ENCODE measurements at places on chromosomes 7 and 10.

GRCh38 chr7:1314908-1315450, 82.3 kb downstream of the UNCX start:
- DNase-seq = no peak

DNA sequence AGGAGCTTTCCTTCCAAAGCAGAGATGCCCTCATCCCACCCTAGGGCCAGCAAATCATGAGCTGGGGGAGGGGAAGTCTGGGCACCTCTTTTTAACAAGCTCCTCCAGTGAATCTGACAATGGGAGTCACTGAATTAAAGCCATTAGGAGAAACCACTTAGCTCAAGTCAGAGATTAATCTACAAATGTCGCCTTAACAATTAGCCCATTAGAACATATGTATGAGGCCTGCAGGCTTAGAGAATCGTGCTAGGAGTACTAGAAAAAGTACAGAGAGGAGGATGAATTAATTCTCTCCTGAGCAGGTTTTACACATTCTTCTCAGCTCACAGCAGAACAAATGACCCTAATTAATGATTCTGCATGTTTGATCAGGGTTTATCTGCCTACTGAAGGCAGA, 381.3 kb downstream of the KCNMA1 start:
- DNase-seq = no peak

- DNase-seq = no peak
Measured at GRCh38 chr10:118751265-118751664, 3.5 kb downstream of the CACUL1 start.

GRCh38 chr7:141573511-141573910, 22.3 kb downstream of the AGK start:
- no peak for DNase-seq

DNA sequence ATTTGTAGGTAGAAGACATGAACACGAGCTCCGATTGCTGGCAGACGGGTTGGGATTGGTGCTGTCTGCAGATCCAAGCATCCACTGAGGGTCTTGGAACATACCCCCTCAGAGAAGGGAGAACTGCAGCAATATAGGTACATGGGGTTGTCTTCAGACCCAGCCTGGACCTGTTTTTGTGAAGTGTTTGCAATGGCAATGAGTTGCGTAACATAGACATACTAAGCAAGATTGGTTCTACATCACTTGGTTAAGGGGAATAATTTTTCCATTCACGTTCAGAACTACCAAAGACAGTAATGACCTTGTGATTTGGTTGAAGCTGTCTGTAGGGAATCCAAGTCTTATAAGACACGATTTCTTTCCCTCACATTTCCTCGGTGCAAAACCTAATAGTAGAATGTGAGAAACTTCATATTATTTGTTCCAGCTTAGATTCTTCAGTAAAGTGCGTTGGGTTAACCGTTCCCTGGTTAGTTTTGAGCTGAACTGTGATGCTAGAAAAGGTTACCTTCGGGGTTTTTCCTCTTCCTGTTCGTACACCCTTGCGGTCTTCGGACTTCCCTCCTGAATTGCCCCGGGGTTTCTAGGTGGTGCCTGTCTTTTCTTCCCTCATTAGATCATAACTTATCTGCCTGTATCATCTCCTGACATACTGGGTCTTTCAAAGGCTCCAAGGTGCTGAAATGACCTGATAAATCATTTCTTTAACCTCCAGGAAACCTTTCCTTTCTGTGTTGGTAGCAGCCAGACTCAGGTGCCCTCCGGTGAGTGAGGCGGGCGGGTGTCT, 14.4 kb downstream of the PROSER2 start:
- no peak for DNase-seq

DNA sequence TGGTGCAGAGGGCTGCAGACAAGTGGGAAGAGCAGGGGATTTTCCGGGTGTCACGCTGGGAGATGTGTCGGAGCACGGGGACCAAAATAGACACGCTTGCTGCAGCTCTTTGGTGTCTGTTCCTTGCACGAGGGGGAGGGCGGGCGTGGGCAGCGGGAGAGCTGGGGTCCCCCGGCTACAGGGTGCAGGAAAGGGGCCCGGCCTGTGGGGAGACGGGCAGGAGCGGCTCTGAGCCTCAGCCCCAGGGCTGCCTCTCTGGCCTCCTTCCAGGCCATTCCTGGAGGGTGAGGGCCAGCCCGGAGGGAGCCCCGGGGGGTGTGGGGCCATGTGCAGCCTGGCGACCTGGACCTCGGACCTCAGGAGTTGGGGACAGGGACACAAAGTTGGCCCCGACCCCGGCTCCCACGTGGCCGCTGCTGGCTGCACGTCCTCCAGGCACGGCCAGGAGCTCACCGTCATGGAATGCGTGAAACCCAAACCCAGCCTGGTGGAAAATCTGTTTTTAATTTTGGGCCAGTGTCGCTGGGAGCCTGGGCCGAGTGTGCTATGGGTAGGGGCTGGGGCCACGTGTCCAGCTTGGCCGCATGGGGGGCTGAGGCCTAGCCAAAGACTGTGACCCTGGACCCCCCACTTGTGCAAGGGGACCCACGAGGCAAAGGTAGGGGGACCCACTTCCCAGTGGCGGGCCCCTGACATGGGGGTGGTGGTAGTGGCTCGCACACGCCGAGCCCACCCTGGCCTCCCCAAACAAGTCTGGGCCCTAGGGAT, 6.6 kb downstream of the TTYH3 start:
- no peak for DNase-seq

GRCh38 chr7:139111147-139111546, 1.6 kb upstream of the ZC3HAV1 start:
- DNase-seq = no peak

DNA sequence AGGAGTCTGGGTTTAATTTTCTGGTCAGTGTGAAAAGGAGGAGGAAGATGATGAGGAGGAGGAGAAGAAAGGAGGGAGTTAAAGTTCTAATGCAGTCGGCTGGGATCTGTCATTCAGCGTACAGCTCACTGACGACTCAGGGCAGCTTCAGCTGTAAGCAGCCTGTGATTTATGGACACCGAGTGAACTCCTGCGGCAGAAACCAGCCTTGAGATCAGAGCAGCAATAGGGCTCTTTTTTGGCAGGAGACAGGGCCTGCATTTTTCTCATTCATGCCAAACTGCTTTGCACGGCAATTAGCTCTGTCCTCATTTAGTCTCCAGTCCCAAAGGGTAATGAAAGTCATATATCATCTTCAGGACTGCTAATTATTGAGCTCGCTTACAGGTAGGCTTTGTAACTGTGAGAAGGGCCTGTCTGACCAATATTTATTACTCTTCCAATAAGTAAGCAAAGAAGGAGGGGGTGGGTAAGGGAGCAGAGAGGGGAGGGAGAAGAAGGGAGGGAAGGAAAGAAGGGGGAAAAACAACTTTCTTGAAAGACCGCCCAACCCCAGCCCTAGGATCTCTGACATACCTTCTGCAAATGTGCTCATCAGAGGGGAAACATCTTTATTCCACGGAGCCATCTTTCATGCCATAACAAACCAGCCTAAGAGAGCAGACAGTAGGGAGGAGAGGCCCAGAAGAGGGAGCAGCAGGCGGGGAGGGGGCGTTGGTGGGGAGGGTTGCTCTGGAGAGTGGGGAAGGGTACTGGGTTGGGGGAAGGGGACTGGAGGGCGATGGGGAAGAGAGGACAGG, 48.1 kb upstream of the COMTD1 start:
- DNase-seq = no peak

GRCh38 chr10:33661580-33662336, 327.3 kb upstream of the NRP1 start:
- no peak for DNase-seq

GRCh38 chr7:156545979-156546378, 94.6 kb upstream of the RNF32 start:
- no peak for DNase-seq

DNA sequence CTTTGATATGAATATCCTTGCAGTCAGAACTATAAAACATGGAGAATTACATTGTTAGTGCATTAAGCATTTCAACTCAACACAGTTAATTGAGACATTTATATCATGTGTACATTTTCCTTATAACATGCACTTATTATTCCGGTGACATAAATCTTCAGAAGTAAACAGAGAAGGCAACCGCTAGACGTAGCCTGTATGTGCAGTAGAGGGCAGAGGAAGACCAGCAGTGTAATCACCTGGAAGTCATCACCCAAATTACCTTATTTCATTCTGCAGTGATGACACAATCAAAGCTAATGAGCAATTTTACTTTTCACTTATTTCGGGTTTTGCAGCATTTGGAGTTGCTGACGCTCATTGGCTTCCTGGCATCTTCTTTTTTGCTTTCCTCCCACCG, 394.6 kb downstream of the SDK1 start:
- no peak for DNase-seq

DNA sequence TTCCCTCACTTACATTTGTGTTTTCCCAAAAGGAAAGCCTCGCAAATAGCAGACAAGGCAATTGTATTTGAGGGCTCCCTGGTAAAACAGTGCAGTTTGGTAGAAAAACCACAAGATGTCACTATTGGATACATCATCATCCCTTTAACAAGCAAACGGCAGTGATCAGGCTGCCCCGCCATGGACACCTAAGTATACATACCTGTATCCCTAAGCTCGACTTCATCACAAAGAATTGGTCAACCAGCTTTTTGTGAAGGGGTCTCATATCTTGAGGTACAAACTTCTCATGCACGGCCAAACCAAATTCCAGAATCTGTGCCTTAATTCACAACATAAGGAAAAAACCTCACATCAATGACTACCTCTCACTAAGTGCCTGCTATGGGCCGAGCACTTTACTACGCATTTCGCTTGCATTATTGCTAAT, 179.5 kb upstream of the IMMP2L start:
- peak; percentile 65 for DNase-seq

GRCh38 chr10:69439813-69440506, 11.3 kb upstream of the TSPAN15 start:
- no peak for DNase-seq

DNA sequence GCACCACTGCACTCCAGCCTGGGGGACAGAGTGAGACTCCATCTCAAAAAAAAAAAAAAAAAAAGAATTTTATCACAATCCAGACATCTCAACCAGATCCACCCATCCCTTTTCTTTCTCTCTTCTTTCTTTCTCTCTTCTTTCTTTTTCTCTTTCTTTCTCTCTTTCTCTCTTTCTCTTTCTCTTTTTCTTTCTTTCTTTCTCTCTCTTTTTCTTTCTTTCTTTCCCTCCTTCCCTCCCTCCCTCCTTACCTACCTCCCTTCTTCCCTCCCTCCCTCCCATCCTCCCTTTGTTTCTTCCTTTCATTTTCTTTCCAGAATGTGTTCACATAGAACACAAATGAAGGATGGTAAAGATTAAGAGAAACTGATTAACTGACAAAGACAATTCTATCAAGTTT, 18.1 kb upstream of the HOXA13 start:
- no peak for DNase-seq

DNA sequence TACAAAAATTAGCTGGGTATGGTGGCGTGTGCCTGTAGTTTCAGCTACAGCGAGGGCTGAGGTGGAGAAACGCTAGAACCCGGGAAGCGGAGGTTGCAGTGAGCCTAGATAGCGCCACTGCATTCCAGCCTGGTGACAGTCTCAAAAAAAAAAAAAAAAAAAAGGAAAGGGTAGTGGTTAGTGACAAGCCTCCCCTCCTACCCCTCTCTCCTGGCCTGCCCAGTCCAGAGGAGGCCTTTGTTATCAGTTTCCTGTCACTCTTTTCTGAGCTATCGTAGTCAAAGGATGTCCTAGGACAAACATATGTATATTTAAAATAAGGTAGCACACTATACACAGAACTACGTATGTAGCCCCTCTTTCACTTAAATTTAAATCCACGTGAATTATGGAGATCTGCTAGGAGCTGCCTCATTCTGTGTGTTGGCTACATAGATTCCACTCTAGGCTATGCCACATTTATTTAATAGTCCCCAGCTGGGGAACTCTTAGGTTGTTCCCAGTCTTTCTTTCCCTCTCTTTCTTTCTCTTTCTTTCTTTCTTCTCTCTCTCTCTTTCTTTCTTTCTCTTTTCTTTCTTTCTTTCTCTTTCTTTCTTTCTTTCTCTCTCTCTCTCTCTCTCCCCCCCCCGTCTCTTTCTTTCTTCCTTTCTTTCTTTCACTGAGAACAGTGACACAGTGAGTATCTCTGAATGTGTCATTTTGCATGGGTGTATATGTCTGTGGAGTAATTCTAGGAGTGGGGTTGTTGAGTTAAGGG, 3.9 kb downstream of the TSPAN15 start:
- DNase-seq = no peak

DNA sequence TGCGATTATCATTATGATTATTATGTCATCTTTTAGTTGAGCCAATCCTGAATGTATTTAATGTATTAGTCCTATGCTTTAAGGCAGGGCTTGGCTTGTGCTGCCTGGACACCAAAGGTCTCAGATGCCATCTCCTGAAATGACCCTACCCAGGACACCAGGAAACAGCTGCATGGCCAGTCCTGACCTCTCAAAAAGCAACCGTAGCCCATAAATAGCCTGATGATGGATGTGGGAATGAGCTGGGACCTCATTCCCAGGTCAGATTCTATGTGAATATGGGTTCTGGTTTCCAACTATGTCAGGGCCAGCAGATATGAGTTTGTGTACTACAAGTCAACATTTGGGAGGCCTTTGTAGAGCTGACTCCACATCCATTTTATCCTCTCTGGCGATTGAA, 438.4 kb downstream of the NRG3 start:
- no peak for DNase-seq

DNA sequence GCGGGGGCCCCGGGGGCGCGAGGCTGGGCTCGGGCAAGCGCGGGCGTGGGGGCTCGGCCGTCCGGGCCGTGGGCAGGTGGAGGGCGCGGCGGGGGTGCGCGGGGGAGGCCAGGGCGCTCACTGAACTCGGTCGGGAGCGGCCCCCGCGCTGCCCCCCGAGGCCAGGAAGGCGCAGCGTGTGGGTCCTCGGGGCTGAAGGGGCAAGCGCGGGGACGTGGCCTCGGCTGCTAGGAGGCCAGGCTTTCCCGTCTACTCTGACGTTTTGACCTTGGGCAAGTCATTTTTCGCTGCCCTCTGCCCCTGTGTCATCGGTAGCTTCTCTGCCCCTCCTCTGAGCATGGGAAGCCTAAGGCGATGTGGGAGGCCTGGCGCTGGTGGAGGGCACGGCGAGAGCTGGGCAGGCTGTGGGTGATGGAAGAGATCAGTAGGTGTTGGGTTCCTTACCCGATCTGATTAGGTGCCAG, 441 bp downstream of the FBH1 start:
- peak; percentile 27 for DNase-seq

DNA sequence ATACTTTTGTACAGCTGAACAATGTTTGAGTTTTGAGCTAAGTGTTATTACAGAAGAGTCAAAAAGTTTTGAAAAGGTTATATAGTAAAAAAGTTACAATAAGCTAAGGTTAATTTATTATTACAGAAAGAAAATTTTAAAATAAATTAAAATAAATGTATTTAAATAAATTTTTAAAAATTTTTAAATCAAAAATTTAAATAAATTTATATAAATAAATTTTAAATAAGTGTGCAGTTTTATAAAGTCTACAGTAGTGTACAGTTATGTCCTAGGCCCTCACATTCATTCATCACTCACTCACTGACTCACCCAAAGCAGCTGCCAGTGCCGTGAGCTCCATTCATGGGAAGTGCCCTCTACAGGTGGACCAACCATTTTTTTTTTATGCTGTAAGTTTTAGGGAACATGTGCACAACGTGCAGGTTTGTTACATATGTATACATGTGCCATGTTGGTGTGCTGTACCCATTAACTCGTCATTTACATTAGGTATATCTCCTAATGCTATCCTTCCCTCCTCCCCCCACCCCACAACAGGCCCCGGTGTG, 462.9 kb upstream of the ZMIZ1 start:
- DNase-seq = no peak

- DNase-seq = no peak
Measured at GRCh38 chr7:38744746-38745145, 113.6 kb upstream of the AMPH start.

GRCh38 chr7:149774237-149775175, 1.1 kb upstream of the ZNF467 start:
- DNase-seq = no peak

GRCh38 chr7:127619681-127620405, 1.9 kb upstream of the PAX4 start:
- DNase-seq = no peak

GRCh38 chr7:111486472-111487142, 75.7 kb downstream of the IMMP2L start:
- peak; percentile 53 for DNase-seq

Measured in MM.1S (cell line).